H54 (cell line): ENCODE measurements at places on chromosomes 11 and 22.
A peak's percentile ranks its signal among the peaks of the same experiment; 100 is the strongest.

DNA sequence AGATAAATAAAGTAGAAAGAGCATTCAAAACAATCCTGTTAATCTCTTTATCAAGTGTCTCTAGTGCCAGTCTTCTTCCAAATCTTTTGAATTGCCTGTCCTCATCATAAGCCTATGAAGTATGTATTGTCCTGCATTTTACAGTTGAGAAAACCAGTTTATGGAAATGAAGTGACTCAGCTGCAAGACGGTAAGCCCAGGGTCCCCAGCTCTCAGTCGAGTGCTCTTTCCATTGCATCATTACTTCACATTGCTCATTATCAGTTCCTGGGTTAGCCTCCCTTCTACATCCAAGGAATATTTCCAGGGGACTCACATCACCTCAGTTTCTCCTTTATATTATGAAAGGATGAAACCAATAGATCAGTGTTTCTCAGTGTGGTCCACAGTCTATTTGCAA lies 9.1 kb upstream of the P4HA3 start:
- no peak for DNase-seq

DNA sequence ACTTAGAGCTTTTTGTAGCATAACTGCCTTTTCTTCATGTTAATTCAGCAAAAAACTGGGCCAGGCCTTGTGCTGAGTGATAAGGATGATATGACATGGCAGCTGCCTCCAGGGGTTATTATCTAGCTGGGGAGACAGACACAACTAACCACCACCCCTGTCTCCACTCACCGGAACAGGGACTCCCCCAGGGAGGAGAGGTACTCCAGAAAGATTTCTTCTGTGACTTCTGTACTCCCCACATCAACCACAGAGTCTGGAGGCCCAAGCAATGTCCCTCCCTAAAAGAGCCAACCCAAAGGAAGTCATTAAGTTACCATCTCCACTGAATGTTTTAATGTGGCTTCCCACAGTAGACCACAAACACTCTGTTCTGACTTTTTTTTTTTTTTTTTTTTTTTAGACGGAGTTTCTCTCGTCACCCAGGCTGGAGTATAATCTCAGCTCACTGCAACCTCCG lies 14.3 kb upstream of the PMM1 start:
- no peak for DNase-seq

DNA sequence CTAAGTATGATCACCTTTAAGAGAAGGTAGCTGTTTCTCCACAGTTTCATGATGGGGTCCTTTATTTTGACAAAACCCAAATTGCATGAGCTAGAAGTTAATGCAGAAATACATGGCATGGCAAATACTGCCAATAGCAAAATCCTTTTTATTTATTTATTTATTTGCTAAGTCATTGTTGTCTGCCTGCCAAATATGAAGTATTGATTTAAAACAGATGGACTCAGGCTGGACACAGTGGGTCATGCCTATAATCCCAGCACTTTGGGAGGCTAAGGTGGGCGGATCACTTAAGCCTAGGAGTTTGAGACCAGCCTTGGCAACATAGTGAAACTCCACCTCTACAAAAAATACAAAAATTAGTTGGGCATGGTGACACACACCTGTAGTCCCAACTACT lies 52.4 kb downstream of the LARGE2 start:
- DNase-seq: no peak

- no peak for DNase-seq
These were observed 7.6 kb upstream of the MICAL2 start for GRCh38 chr11:12102588-12103410.

GRCh38 chr11:85806876-85807275 lies 4.1 kb downstream of the SYTL2 start:
- no peak for DNase-seq

GRCh38 chr11:108467091-108467823 lies at the start of gene C11orf65:
Gene C11orf65 (minus strand): TSS chr11:108467529. CDS start chr11:108461559, 5,970 bp downstream.
- peak; percentile 44 for DNase-seq

DNA sequence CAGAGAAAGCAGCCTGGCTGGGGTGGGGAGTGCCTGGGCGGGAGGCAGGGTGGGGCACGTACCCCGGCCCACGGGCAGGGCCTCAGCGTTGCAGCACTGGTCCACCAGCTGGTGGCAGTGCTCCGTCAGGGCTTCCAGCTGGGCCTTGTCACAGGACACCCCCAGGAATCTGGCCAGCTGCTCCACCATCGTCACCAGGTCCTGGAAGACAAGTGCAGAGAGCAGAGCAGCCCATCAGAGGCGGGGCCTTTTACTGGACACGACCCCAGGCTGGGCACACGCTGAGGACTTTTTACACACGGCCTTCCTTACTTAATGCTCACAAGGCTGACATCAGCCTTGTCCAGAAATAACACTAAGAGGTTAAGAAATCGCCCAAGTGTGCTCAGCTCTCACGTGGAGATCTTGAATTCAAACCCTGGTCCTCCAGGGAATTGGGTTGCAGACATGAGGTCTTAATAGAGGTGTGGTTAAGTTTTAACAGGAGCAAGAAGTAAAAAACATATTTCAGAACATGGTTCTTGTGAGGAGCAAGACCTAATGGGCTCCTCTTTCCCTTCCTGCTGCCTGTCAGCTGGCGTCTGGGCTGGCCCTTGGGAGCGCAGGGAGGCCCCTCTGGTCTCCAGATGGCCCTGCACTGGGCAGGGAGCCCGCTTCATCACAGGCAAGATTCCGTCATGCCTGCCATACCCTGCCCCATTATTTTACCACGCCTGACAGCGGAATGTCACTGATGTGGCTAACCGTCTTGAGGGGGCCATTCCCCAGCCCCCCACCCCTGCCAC lies 17.1 kb upstream of the EFCAB6 start:
- no peak for DNase-seq

DNA sequence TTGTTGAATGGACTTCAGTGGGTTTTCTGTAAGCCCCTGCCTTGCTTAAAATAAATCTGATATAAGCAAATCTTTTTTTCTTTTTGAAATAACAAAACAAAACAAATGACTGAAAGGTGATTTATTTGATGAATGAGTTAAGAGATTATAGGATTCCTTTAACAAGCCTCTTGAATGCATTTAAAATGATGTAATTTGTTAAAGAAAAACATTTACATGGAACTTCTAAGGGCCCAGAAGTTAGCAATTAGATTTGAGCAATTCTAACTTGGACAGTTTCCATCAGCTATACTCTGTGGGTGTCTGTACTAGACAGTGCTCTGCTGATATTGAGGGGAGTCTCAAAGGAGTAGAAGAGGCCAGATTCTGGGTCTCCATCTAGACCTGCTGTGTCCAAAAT lies 143.5 kb upstream of the RAG2 start:
- no peak for DNase-seq

DNA sequence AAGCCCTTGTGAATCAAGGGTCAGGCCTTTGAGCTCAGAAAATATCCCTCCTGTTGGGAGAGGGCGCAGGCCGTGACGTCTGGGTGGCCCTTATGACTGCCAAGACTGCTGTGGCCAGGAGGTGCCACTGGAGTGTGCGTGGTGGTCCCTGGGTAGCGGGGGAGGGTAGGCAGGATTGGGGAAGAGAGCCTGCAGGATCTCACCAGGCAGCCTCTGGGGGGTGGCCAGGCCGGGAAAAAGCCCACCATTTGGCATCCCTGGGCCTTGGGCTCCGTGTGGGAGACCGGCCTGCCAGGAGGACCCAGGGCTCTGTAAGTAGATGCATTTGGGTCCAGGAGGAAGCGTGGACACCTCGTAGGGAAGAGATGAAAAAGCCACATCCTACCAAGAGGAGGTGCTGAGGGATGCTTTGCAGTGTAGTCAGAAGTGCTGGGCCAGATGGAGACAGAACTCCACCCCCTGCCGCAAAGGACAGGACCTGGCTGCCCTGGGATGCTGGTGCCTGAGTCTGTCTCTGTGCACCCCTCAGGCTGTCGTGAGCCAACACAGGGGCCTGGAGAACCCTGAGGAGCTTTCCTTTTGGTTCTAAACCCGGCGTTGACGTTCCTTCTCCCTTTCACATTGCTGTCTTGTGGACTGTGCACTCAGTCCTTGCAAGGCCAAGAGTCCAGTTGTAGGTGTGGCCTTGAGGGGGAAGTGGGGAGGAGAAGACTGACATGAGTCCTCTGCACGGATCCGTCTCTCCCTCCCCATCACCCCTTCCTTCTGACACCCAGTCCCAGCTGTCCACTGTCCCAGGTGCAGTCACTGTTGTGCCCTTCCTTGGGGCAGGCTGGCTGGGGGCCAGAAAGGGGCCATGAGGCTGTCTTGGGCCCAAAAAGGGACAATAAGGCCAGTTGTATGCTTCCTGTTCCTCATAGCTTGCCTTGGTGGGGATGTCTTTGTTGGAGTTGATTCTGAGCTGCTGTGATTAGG lies 12.7 kb upstream of the MIEF1 start:
- DNase-seq: no peak

DNA sequence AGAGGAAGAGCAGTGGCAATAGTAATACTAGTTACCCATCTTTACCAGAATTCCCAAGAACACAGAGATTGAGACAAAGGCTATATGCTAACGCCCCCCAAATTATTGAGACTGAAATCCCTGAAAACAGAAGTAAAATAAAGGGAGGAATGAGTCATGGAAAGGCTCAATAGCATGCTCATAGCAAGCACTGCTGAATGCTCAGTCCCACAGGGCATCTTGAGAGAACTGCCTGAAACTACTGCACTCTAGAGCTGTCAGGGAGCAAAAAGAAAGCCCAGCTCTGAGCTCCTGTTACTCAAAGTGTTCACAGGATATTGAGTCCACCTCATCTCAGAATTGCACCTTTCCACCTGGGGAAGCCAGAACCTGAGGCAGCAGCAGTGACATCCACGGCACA lies 44.1 kb upstream of the FIBIN start:
- no peak for DNase-seq

DNA sequence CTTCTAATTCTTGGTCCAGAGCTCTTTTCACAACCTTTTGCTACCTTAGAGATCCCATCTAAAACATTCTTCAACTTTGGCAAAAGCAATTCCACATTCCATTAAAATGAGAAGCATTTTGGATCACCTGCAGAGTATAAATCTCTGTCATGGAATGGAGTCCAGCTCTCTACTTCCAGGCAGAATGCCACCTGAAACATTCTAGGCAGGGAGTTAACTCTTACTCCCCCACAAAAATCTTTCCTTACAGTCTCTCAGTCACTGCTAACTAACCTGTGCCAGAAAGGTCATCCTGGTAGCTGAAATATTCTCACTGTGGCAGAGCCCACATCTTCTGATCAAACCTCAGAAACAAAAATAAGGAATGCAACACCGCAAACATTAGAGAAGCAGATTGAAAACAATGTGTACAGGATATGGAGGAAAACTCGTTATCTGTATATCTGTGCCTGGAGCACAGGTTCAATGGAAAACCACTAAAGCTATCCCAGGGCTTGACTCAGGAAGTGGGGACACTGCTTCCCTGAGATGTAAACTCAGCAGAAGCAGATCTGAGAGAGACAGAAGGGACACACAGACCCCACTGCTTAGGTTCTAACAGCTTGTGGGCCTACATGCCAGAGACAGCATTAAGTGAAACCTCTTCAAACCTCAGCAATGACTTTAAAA lies 78.9 kb downstream of the KCNC1 start:
- no peak for DNase-seq

DNA sequence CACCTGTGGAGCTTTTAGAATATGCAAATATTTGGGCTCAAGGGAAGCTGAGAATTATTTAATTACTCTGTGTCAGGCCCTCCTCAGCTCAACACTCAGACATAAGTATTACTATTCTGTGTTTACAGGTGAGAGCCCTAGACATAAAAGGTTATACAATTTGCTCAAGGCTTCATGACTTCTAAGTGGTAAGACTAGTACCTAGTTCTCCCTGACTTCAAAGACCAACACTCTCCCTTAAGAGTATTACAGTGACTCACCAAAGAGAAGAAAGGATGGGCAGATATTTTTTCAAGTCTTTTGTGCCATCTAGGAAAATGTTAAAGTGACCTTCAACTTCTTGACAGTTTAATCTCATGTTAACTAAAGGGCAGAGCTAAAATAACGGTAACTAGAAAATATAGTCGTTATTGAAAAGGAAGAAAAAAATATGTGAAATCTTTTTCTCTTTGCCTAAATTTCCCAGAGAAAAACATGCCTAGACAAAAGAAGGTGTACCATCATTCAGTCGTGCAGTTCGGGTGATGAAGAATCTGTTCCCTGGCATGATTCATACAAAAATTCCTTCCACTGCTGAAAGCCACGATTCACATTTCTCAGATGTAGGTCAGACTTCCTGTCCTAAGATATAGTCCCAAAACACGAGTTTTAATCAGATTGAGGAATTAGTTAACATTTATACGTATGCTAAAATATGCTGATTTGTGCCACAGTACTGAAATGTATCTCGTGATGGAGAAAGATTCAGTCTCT lies 849.1 kb upstream of the API5 start:
- no peak for DNase-seq

- DNase-seq: no peak
These were observed 80.8 kb downstream of the NAT10 start for GRCh38 chr11:34185926-34186841.

DNA sequence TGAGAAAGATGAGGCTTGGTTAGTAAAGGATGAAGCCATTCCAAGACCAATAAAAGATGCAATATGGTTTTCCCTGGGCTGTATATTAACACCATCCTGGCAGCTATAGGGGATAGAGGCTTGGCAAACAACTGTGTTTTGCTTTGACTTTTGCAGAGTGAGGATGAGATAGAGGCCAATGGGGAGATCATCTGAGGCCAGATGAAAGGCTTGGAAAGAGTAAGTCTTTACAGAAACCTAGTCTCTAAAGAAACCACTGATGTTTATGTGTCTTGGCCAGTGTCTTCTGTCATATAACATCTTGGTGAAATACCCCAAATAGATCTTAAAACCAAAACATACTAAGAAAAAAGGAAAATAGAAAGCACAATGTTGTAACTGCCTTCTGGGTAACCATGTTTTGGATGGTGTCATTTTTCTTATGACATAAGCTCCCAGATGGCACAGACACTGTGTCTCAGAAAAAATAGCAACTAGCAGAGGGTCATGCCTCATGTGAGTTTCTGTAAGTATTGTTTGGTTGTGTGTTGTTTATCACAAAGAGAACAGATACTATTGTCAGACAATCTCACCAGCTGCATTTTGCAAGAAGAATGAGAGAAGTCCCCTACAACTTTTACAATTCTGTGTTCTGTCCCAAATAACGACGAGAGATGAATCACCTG lies 305.4 kb downstream of the ST3GAL4 start:
- no peak for DNase-seq

- DNase-seq: no peak
These were observed 54.2 kb downstream of the LGR4 start for GRCh38 chr11:27418356-27418755.

DNA sequence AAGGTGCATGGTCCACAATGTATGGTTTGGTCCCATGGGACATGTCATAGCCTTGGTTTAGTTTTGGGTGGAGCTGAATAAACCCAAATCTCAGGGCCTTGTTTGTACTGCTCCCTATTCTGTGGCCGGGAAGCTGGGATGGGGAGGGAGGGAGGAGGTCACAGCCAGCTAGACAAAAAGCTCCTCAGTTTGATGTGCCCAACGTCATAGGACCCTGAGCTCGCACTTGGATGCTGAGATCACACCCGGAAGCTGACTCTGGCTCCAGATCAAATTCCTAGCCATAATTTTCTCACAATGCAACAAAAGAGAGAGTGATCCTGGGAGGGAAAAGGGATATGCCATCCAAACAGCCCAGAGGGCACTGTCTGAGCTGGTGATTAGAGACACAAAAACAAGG lies 1.5 kb downstream of the HSPB2 start:
- DNase-seq: no peak
